Diencephalon (tissue), 1 donor: ENCODE measurements at places on chromosomes 2 and 18. TPM values are rescaled to one million over a fixed set of nuclear protein-coding genes. Genes with fewer than 3 reads are reported as not detected.

The FKBP1B gene
- total RNA-seq = 98.5 TPM

The ACADL gene
- 4.8 TPM for total RNA-seq

The MSTN gene
- total RNA-seq = 5.3 TPM

The MC4R gene
- total RNA-seq = 14.8 TPM

The STON1 gene
- total RNA-seq = 7.6 TPM

The ZNF513 gene
- total RNA-seq = 14.1 TPM

The RAB12 gene
- 110 TPM for total RNA-seq

The GRP gene
- total RNA-seq = 1.8 TPM

The ANKRD36B gene
- total RNA-seq = 297 TPM

The CRYGD gene
- total RNA-seq = 3.7 TPM

The MATN3 gene
- 5.1 TPM for total RNA-seq

The NT5DC4 gene
- total RNA-seq = not detected

The SERPINB12 gene
- total RNA-seq = not detected

The RHOB gene
- total RNA-seq = 208 TPM

The MTA3 gene
- 46.4 TPM for total RNA-seq

The CPLX4 gene
- total RNA-seq = not detected

The RNF144A gene
- 52.8 TPM for total RNA-seq

The KYNU gene
- 0.23 TPM for total RNA-seq

The PRKCE gene
- total RNA-seq = 52.1 TPM

The C2orf81 gene
- total RNA-seq = 0.92 TPM

The CTDSP1 gene
- total RNA-seq = 18.7 TPM

The CNDP1 gene
- 0.23 TPM for total RNA-seq

The PTPRN gene
- 66.9 TPM for total RNA-seq

The GMPPA gene
- total RNA-seq = 13.4 TPM

The ONECUT2 gene
- 7.4 TPM for total RNA-seq

The SNRNP200 gene
- total RNA-seq = 70.8 TPM

The IL37 gene
- not detected for total RNA-seq

The RAB6C gene
- total RNA-seq = 2.5 TPM

The TCF7L1 gene
- 2.3 TPM for total RNA-seq

The PCARE gene
- 0.23 TPM for total RNA-seq

The ARHGEF4 gene
- total RNA-seq = 68.5 TPM

The DARS1 gene
- 58.8 TPM for total RNA-seq

The SEH1L gene
- 25.1 TPM for total RNA-seq

The TEX51 gene
- not detected for total RNA-seq

The VSNL1 gene
- total RNA-seq = 128 TPM

The NYAP2 gene
- total RNA-seq = 16.1 TPM

The MOCOS gene
- total RNA-seq = 0.69 TPM

The DCC gene
- 30.4 TPM for total RNA-seq

The CDK5R2 gene
- 13.4 TPM for total RNA-seq

The ZC3H8 gene
- total RNA-seq = 21.2 TPM

The C2orf66 gene
- 0.69 TPM for total RNA-seq

The YIPF4 gene
- 39.0 TPM for total RNA-seq

The FBXO15 gene
- 7.2 TPM for total RNA-seq

The SCN9A gene
- 114 TPM for total RNA-seq

The TMEM200C gene
- 10.6 TPM for total RNA-seq

The DES gene
- 1.4 TPM for total RNA-seq

The GKN2 gene
- not detected for total RNA-seq

The AMER3 gene
- total RNA-seq = 33.7 TPM
